ENCODE measurements at places on chromosomes 11 and 22. TPM values are rescaled to one million over a fixed set of nuclear protein-coding genes. Genes with fewer than 3 reads are reported as not detected.

- DNase-seq = peak; percentile 72
Observed at GRCh38 chr11:83051760-83052671, 19.7 kb downstream of the RAB30 start.

GRCh38 chr22:28139961-28140360 lies 220.9 kb upstream of the PITPNB start:
- DNase-seq = no peak

GRCh38 chr22:47794851-47795250 lies 1032.4 kb downstream of the TBC1D22A start:
- no peak for DNase-seq

The MAP6 gene
- total RNA-seq = 13.5 TPM

- DNase-seq = no peak
Observed at GRCh38 chr11:9838961-9839360, 175.1 kb downstream of the SWAP70 start.

The LARGE1 gene
- total RNA-seq = 81.6 TPM

DNA sequence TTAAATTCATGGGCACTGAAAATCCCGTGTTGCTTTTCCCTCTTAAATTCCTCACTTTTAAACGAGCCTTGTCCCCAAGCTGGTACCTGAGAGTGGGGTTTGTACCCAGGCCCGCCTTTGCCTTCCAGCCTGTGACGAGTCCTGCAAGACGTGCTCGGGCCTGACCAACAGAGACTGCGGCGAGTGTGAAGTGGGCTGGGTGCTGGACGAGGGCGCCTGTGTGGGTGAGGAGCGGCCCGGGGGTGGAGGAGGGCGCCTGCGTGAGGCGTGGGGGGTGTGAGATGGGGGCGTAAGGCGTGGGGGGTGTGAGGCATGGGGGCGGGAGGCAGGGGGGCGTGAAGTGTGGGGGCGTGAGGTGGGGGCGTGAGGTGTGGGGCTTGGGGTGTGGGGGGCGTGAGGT lies 4.0 kb downstream of the CRELD2 start:
- no peak for DNase-seq

The ARSA gene
- 61.9 TPM for total RNA-seq

DNA sequence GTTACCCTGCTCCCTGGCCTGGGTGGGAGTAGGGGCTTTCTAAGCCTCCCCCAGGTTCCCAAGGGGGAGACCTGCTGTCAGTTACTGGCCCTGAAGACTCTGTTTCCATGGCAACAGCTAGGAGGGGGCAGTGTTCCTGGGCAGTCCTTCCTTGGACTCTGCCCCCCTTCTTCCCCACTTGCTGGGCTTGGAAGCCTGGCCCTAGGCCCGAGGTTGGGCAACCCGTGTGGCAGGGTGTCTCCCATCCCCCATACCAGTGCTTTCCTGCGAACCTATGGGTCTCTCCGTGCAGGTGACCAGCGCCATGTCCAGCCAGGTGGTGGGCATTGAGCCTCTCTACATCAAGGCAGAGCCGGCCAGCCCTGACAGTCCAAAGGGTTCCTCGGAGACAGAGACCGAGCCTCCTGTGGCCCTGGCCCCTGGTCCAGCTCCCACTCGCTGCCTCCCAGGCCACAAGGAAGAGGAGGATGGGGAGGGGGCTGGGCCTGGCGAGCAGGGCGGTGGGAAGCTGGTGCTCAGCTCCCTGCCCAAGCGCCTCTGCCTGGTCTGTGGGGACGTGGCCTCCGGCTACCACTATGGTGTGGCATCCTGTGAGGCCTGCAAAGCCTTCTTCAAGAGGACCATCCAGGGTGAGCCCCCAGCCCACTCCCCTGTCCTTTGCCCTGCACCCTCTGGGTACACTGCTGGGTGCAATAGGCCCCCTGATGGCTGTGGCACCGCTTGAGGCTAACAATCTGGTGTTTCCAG lies 1.7 kb downstream of the ESRRA start:
- DNase-seq = no peak

DNA sequence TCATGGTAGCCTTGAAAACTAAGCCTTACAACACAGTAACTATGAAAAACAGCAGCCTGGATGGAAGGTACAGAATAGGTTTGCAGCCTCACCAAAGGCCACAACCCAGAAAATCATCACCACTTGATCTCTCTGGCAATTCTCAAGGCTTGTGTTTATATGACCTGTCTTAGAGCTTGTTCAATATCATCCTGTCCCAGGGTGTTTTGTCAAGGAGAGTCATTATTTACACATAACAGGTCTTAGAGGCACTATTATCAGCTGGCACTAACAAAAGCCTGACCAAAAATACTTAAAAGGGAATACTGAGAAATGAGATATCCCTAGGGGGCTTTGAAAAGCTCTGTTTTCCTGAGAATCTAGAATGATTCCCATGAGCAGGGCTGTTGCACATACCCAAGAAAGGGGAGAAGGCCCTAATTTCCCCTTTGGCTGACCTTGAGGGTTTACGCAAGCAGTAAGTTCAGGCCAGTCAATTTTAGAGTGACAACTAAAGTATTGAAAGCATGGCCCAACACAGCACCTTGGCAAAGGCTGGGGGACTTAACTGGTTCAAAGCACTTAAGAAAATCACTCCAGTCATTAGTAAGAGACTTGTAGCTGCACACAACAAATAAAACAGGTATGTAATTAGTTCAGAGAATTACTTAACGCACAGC lies 7.9 kb downstream of the SC5D start:
- DNase-seq = no peak

Measured in ureter (tissue), 1 donor.